ENCODE measurements at places on chromosomes 16 and 17. TPM values are rescaled to one million over a fixed set of nuclear protein-coding genes. Genes with fewer than 3 reads are reported as not detected.

Gene KIF1C
- polyA plus RNA-seq = 76.8 TPM

Gene MYH8
- polyA plus RNA-seq = 0.54 TPM

Gene ABCC6
- polyA plus RNA-seq = 25.6 TPM

Gene TMEM92
- polyA plus RNA-seq = 3.1 TPM

DNA sequence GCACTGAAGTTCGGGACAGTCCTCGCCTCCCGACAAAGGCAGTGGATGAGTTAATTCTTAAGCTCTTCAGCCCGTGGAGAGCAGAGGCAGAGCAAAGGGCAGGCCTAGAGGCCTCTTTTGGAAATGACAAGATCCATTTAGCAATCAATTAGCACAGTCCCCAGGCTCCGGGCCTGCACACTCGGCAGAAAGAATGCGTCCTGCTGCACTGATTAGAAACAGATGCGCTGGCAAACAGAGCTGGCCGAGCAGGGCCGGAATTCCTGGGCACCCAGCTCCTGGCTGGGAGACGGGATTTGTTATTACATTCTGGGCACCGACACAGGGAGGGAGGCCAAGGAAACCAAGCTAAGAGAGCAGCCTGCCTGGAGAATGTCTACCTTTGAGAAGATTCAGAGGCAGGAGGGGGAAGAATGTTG lies 162.9 kb downstream of the COPRS start:
- peak; percentile 35 for DNase-seq

GRCh38 chr17:81641825-81642489 lies 5.0 kb downstream of the TSPAN10 start:
- DNase-seq = no peak

DNA sequence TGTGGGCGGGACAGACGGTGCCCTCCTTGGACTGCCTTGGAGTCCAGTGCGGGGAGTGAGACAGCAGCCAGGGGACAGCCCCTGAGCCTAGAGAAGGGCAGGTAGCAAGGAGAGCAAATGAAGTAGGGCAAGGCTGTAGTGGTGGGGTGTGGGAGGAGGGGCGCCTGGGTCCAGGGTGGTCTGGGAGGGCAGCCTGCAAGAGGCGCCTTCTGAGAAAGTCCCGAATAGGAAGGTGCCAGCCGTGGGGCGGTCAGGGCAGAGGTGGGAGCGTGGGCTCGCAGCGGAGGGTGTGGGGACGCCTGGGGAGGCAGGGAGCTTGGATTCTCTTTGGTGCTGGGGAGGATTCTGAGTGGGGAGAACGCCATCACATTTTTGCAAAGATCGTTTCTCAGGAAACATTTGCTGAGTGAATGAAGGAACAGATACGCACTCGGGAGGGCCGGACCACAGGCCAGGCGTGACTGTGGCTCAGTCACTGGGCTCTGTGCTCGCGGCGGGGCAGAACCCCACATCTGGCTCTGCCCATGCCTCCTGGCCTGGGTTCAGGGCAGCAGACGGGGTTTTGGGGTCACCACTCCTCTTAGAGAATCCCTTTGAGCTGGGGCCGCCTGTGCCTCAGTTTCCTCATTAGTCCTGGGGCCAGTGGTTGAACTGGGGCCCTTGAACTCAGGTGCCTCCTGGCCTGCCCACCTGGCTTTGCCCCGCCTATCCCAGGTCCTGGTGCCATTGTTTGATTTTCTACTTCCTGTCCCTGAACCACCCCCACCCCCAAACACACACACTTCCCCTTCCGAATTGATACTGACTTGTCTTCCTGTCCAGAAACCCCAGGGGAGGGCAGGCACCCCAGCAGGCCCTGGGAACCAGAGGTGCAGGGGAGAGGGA lies 4.2 kb downstream of the SNN start:
- DNase-seq = no peak

DNA sequence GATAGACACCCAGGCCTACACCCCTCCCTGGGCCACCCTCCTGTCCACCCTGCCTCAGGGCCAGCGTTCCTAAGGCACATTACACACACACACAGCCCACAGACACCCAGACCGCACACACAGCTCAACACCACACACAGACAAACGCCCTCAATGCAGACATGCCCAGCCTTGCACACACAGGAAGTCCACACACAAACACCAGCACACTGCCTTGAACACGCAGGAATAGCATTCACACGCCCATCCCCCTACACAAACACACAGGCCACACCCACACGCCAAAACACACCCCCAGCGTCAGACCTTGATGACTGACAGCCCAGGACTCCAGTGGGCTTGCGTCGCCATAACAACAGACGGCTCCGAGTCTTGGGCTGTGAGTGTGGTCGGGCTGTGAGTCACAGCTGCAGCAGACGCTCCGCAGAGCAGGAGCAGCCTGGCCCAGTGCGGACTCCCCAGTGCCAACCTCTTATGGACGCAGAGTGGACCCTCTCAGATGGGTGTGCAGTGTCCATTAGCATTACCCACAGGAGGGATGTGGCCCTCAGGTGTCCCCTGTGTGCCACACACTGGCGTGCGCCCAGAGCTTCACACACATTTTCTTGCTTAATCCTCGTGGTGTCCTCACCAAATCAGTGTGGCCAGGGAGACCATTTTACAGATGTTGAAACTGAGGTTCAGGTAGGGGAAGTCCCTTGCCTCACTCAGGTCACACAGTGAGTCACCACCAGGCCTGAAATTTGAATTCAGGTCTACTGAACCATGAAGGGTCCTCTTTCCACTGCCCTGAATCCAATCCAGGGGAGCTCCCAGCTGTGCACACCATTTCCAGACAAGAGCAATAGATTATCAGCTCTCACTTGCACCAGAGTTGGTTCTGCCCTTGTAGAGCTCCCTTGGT lies 17.8 kb upstream of the RAI1 start:
- DNase-seq = peak; percentile 68

- DNase-seq = no peak
Observed at GRCh38 chr17:48540213-48540612, 4.7 kb downstream of the HOXB2 start.

DNA sequence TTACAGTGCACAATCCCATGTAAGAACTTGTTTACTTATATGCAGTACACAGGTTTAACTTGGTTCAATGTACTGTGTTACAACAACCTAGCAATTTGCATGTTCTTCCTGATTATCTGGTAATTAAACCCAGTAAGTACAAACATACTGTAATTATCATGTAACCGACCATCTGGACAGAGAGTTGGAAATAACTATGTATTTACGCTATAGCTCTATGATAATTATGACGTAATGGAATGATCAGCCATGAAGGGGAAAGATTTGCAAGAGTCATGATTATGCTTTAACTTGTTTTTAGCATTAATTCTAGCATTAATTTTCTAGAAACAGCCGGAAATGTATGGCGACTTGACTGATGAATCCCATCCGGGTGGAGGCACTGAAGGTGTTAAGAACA lies 74.8 kb upstream of the SALL1 start:
- DNase-seq = no peak

GRCh38 chr16:26992666-26993349 lies 73.9 kb upstream of the C16orf82 start:
- DNase-seq = no peak

DNA sequence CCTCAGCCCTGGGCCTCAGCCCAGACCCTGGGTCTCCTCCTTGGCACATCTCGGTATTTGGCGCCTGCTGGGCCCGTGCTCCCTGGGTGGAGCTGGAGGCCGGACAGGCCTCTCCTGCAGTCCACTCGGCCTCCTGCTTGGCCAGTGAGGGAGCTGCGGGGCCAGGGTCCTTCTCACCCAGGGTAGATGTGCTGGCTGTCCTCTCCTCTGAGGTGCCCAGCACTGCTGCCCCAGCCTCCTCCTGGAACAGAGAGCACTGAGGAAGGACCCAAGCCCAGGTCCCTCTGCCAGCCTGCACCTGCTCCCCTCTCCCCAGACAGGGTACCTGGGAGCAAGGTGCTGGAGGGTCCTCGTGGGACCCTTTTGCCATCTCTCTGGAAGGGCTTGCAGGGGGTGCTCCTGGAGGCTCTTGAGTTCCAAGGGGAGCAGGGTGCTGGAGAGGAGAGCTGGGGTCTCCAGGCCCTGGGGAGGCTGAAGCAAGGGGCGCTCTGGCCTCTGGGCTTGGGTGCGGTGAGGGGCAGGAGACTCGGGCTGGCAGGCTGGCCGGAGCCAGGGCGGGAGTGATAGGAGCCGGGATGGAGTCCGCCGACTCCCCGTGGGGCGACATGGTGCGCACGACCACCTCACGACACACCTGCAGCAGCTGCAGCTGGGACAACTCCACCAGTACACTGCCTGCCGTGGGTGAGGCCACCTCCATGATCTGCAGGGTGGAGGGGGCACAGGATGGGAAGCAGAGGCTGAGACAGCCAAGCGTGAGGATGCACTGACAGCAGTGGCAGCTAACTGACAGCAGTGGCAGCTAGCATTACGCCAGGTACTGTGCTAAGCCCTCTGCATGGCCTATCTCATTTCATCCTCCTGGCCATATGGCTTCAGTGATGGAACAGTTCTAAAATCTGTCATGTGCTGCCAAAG lies 17.8 kb downstream of the TSPOAP1 start:
- DNase-seq = no peak
